BJ (cell line): ENCODE measurements at places on chromosomes 4 and X.
A peak's percentile ranks its signal among the peaks of the same experiment; 100 is the strongest.

DNA sequence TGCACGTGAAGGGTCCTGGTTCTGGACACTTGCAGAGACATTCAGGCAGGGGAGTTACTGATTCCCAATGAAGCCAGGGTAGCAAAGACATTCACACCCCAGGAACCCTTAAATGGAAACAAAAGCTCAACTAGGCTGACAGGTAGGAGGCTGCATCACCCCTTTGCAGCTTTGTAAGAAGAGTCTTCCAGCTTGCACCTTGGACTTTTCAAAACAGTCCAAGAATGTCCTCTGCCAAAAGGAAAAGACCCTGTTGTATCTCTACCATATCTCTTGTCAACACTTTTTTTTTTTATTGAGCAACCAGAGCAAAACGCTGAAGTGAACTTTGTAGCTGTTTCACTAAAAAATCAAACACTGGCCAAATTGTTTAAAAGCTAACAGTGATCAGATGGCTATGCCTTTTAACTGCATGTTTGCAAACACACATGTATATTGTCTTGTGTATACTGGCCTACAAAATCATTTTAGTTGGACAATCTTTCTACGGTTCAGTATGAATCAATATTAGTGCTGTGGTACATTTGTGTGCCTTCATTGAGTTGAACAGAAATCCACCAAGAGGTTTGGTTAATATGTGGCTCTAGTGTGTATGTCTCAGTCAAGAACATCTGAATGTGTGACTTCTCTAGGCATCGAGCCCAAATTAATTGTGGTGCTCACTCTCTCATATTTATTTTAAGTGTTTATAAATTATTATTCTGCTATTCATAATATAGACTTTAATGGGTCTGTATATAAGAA lies 18.5 kb upstream of the WWC2 start:
- DNase-seq: no peak

DNA sequence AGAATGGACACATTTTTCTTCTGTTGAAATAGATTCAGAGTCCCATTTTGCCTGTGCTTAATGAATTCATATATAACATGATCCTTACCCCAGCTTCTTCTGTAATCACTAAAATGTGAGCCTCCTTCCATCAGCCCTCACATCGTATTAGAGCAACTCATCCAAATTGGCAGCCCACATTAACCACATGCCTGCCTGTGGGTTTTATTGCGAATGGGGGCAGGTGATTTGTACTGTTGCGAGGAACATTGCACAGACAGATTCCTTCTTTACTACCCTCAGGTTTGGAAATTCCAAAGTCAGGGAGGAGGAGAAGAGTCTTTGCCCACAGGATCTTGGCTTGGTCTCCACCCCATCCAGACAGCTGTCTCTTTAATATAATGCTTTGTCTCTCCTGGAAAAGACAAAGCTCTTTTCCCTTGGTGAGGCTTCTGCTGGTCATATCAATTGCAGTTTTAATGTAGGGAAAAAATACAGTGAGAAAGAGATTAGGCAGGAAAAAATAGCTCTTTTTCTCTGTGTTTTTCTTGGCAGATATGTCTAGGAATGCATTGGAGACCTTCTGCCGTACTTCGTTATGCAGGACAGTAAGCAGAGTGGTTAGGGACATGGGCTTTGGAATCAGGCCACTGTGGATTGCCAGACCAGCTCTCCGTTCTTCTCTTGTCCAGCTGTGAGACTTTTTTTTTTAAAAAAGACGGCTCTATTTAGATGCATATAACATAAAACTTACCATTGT lies 371.2 kb downstream of the AFF2 start:
- peak; percentile 32 for DNase-seq

DNA sequence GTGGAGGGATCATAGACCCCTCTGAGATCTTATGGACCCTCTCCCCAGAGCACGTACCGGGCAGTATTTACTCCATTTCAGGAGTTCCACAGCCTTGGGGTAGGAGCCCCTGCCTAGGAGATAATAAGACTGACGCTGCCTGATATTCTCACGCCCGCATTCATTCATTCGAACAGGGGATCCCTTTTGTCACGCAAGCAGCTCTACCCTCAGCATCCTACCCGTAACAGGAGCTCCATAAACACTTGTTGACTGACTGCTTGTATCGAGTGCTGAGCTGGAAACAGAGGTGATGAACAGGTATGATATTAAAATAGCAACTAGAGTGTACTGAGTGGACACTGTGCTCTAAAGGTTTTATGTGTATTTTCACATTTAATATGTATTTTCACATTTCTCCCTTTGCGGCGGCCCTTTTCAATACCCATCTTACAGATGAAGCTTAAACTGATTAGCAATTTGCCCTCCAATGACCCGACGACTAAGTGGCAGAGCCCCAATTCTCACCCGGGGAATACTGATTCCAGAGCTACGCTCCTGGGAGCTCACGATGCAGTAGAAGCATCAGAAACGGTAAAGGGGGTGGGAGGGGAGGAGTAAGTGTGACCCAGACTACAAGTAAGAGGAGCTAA lies 888 bp downstream of the RAB28 start:
- DNase-seq: no peak

DNA sequence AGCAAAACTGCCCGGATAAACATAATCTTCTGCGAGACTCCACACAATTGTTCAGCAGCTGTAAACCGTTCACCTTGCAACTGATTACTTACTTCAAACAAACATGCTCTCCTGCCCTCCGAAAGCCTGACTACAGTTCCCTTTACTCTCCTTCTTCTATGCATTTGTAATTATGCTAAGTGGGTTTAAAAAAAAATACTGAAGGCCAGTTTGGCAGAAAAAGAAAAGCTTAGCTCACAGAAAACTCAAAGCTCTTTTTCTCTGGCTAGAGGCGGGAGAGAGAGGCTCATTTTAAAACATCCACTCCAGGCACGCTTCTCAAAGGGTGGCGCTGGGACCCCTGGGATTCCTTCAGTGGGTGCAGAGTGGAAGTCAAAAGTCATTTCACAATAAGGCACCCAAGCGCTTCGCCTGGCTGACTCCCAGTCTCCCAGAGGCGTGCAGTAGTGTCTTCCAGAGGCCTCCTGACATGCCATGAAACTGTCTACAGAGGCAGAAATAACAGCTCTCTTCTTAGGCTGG lies 1.9 kb downstream of the DHRSX start:
- DNase-seq: no peak

DNA sequence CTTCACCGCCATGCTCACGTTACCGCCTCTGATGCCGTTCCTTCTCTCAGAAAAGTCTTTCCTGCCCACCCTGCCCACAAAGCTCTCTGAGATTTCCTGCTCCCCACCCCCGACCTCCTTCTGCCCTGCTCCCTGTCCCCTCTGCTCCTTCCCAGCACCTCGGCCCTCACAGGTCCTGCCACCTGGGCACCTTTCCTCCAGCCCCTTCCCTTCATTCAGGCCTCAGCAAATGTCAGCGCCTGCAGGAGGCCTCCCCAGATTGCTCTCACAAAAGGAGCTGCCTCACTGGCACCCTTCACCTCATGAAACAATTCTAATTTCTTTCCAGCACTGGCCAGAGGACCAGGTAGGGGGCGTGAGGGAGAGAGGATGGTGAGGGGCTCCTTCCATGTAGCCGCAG lies 33.6 kb upstream of the MXD4 start:
- DNase-seq: no peak

GRCh38 chr4:100962698-100963097 lies 384.6 kb downstream of the PPP3CA start:
- DNase-seq: no peak

DNA sequence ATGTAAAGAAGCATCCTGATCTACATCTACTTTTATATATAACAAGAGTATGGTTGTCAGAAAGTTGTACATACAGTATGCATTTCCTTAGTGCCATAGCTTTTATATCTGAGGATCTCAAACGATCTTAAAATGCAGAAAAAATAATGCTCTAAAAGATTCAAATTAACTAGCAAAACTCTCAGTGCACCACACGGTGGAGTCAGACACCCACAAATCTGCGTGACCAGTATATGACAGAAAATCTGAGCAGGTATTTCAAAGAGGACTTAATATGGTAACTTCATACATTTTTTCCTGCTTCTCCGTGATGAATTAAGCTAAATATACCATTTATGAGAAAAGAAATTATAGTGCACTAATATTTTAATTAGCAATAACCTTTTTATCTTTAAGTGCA lies 803.0 kb downstream of the DMD start:
- DNase-seq: no peak
